ENCODE measurements at places on chromosomes 13 and 19.

DNA sequence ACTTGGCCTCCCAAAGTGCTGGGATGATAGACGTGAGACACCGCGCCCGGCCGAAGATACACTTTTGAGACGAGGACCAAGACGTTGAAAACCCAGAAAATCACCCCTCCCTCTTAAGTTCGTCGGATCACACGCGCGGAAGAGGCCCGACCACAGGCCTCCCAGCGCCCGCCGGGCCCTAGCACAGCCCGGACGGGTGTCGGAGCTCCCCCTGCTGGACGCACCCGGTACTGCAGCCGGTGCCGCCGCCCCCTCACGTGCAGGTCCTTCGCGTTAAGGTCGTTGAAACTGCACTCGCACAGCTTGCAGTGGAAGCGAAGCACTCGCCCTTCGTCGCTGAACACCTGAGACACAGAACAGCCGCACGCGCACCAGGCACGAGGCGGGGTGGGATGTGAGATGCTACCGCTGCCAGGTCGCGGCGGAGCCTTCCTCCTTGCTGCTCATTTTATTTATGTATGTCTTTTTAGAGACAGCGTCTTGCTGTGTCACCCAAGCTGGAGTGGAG is 35.7 kb upstream of the MATK start:
- peak; percentile 64 for DNase-seq

- no peak for DNase-seq
These were observed 120.6 kb downstream of the ESD start for GRCh38 chr13:46676378-46676725.

DNA sequence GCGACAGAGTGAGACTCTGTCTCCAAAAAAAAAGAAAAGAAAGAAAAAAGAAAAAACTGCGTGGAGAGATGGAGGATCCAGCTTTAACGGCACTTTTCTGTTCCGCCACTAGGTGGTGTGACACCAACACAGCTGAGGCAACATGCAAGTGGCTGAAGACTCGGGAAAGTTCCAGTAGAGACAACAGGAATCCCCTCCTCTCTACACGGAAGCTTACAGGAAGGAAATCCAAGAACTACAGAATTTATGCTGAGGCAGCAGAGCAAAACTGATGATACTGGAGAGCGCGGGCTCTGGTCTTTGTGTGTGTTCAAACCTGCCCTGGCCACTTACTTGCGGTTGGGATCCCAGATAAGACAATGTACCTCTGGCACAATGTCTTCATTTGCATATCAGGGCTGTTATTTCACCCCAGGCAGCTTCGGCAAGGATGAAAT is 9.9 kb downstream of the RANBP3 start:
- DNase-seq: peak; percentile 87

DNA sequence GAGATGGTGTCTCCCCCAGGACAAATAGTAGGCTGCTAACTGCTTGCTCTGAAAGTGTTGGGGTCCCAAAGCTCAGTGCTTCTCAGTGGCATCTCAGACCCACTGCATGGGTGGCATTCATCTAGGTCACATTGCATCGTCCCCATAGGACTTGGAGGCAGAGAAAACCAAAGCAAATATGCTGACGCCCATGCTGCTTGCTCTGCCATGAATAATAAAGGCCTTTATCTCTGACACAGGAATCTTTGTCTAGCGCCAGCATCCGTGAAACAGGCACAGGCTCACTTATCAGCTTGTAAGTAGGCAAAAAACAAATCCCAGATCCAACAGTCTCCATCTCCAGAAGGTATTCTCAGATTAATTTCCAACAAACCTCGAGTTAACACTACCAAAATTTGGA is 18.9 kb upstream of the IPO5 start:
- DNase-seq: peak; percentile 72

Data from mesendoderm (in vitro differentiated cells).